Stimulated activated memory B cell treated with anti-CD40 and anti-IgM and Interleukin-4, amounts not matched to agents 10 μg/mL and 1 μg/mL and 100 μg/mL, for 72 hours (primary cell): ENCODE measurements at places on chromosomes 7 and 10.

GRCh38 chr10:104546756-104547155 is 94.3 kb upstream of the SORCS3 start:
- no peak overlapping the region for H3K4me3 ChIP-seq
- no peak for ATAC-seq
- H3K27ac ChIP-seq = no peak overlapping the region
- H3K36me3 ChIP-seq = no peaks in the 10 kb centered on the region

DNA sequence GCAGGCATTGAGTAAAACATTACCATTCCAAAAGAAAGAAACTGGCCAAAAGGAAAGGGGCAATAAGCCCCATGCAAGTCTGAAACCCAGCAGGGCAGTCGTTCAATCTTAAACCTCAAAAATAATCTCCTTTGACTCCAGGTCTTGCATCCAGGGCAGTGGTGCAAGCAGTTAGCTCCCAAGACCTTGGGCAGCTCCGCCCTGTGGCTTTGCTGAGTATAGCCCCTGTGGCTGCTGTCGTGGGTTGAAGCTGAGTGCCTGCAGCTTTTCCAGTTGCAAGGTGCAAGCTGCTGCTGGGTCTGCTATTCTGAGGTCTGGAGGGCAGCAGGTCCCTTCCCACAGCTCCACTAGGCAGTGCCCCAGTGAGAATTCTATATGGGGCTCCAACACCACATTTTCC is 580.1 kb upstream of the AUTS2 start:
- no peaks in the 10 kb centered on the region for H3K4me1 ChIP-seq
- no peak overlapping the region for H3K27ac ChIP-seq
- no peaks in the 10 kb centered on the region for H3K36me3 ChIP-seq
- no peak for ATAC-seq
- no peaks in the 10 kb centered on the region for H3K27me3 ChIP-seq

GRCh38 chr7:79282070-79282694 is 171.3 kb downstream of the MAGI2 start:
- no peak overlapping the region for H3K27ac ChIP-seq
- no peaks in the 10 kb centered on the region for H3K4me1 ChIP-seq
- ATAC-seq = no peak
- H3K27me3 ChIP-seq = no peaks in the 10 kb centered on the region
- H3K36me3 ChIP-seq = no peaks in the 10 kb centered on the region
- no peak overlapping the region for H3K4me3 ChIP-seq

GRCh38 chr10:72616716-72617115 is 9.2 kb downstream of the MICU1 start:
- H3K4me3 ChIP-seq = no peak overlapping the region
- peaks cover 28% of the 10 kb centered on the region for H3K36me3 ChIP-seq
- ATAC-seq = no peak

- ATAC-seq = no peak
- no peak overlapping the region for H3K27ac ChIP-seq
- H3K4me1 ChIP-seq = no peaks in the 10 kb centered on the region
- H3K27me3 ChIP-seq = no peaks in the 10 kb centered on the region
- H3K4me3 ChIP-seq = no peak overlapping the region
Observed at GRCh38 chr7:15168489-15168888, 265.9 kb upstream of the DGKB start.

GRCh38 chr7:149716932-149717307 is 56.5 kb downstream of the ZNF467 start:
- no peaks in the 10 kb centered on the region for H3K27me3 ChIP-seq
- no peak overlapping the region for H3K27ac ChIP-seq
- peaks cover 20% of the 10 kb centered on the region for H3K36me3 ChIP-seq
- H3K4me3 ChIP-seq = no peak overlapping the region

DNA sequence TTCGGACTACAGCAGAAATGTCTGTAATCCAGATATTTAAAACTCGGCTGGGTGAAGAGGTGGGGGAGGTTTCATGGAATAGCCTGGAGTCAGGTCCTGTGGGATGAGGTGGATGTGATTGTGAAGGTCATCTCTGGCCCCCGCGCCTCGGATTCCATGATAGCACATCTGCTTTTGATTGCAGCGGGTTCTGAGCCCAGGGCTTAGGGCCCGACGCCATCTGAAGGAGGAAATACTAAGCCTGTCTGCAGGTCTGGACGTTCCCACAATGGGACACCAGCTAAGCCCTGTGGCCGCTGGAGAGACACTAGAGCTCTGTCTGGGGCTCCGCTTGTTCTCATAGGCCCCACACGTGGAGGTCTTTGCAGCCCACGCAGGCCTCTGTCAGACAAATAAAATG is 328.7 kb downstream of the CXCL12 start:
- no peak overlapping the region for H3K27ac ChIP-seq
- H3K36me3 ChIP-seq = no peaks in the 10 kb centered on the region
- no peaks in the 10 kb centered on the region for H3K4me1 ChIP-seq
- no peak overlapping the region for H3K4me3 ChIP-seq
- ATAC-seq = no peak

GRCh38 chr10:97974526-97975525 is 55.6 kb downstream of the CRTAC1 start:
- H3K27me3 ChIP-seq = peaks cover 75% of the 10 kb centered on the region
- no peak overlapping the region for H3K4me3 ChIP-seq
- no peak for ATAC-seq
- no peak overlapping the region for H3K27ac ChIP-seq
- no peaks in the 10 kb centered on the region for H3K36me3 ChIP-seq

DNA sequence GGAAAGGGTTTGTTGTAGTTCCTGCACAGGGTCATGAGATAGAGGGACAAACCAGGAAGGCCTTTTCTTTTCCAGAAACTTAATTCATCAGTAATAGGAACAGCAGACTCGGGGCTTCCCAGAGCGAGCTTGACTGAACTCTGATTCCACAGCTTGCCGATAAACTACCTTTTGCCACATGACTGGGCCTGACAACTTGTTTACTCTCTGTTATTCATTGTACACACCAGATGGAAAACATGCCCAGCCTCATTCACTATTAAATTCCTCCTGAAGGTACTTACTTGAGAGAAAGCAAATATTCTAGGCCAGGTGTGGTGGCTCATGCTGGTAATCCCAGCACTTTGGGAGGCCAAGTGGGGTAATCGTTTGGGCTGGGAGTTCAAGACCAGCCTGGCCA is 77.1 kb upstream of the FGFR2 start:
- H3K4me3 ChIP-seq = no peak overlapping the region
- H3K27me3 ChIP-seq = peaks cover 14% of the 10 kb centered on the region
- no peak overlapping the region for H3K27ac ChIP-seq
- no peak for ATAC-seq
- H3K4me1 ChIP-seq = no peaks in the 10 kb centered on the region

DNA sequence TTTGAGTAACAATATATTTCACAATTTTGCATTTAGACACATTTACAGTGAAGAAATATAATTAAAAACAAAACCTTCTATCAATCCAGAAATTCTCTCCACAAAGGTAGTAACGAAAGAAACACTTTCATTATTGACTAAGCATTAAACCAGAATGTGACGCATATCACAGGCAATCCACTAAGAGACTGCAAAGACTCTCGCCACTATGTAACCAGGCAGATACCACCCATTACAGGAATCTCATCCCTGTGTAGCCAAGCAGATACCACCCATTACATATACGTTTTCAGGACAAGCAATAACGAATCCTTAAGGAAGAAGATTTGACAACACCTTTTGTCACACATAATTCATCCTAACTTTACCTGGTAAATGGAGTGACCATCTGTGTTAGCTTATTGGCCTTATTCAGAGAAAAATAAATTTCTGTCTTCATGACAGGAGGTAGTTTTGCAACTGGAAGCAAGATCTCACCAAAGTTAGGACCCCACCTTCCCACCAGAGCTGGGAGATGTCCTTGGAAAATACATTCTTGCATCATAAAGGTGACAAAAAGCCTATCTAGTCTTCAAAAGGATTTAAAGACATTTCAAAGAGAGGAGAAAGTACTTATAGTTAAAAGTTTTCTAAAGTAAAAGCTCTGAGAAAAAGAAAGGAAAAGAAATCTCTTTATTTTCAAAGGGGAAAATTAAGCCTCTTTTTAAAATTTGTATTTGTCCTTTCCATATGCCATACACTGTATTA is 30.8 kb downstream of the LRRC17 start:
- no peak overlapping the region for H3K27ac ChIP-seq
- no peak for ATAC-seq
- no peaks in the 10 kb centered on the region for H3K36me3 ChIP-seq
- H3K27me3 ChIP-seq = no peaks in the 10 kb centered on the region

DNA sequence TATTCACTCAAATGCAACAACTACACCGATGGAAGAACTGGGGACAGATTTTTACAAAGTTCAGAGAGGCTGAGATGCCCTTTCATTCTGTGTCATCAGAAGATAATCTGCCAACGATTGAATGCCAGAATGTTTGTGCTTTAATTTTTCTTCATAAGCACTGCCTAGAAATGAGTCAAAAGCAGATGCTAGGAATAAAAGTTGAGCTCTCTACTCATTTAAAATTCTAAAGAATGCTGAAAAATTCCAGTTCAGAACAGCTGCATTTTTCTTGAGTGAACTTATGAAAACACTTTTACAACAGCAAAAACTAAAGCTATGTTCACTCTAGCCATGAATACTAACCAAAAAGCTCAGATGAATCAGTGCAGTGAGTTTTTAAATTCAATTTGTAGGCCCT is 22.3 kb upstream of the FAM133B start:
- H3K36me3 ChIP-seq = peaks cover 16% of the 10 kb centered on the region
- no peak for ATAC-seq
- H3K27me3 ChIP-seq = no peaks in the 10 kb centered on the region
- H3K27ac ChIP-seq = no peak overlapping the region
- no peaks in the 10 kb centered on the region for H3K4me1 ChIP-seq

DNA sequence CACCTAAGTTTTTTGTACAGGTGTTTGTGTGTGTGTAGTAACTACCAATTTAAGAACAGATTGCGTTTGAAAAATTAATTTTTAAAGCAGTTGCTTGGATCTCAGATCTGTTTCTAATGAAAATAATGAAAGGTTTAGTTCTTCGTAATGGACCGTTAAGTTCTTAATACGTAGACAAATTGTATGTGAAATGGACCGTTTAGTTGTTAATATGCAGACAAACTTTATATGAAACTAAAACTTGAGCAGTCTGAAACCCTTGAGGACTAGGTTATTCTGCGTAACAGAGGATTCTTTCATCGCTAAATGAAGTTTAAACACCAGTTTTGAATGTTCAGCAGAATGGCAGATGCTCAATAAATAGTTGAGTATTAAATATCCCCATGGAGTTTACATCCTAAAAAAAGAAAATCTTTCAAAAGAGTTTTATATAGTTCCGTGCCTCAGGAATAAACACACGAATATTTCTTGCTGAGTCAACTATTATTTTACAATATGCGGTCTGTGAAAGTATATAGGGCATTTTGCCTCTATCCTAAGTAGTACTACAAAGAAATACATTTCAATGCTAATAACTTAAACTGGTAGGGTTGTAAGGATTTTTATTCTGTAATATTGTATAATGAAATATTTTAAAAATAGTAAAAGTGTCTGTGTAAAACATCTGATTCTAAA is 1.2 kb downstream of the DBF4 start:
- ATAC-seq = no peak
- peaks cover 27% of the 10 kb centered on the region for H3K36me3 ChIP-seq
- H3K4me3 ChIP-seq = peak overlapping the region; percentile 99

DNA sequence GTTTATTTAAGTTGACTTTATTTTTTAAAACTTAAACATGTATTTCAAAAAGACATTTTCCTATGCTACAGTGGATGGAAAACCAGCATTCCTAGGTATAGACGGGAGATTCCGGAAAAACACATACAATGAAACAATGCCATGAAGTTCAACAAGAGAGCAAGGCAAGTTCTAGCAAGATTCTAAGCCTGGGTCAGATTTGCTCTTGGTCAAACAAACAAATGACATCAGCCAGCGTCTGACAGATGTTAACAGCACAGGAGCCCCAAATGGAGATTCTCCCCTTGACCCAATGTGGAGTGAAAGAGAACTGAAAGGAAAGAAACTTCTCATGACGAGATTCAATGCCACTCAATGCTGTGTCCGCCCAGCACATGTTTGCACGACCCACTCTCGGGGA is 149.9 kb downstream of the NEURL1 start:
- no peak overlapping the region for H3K4me3 ChIP-seq
- H3K27me3 ChIP-seq = no peaks in the 10 kb centered on the region

- H3K27me3 ChIP-seq = no peaks in the 10 kb centered on the region
- H3K27ac ChIP-seq = peak overlapping the region; percentile 87
- H3K36me3 ChIP-seq = peaks cover 18% of the 10 kb centered on the region
- H3K4me1 ChIP-seq = peaks cover 61% of the 10 kb centered on the region
- ATAC-seq = no peak
Observed at GRCh38 chr10:73999703-74000102, 1.8 kb downstream of the VCL start.

- peaks cover 2% of the 10 kb centered on the region for H3K4me1 ChIP-seq
- H3K27me3 ChIP-seq = no peaks in the 10 kb centered on the region
- no peak overlapping the region for H3K27ac ChIP-seq
- no peak overlapping the region for H3K4me3 ChIP-seq
- H3K36me3 ChIP-seq = no peaks in the 10 kb centered on the region
Observed at GRCh38 chr7:20513341-20513740, 102.1 kb upstream of the ABCB5 start.

GRCh38 chr7:17940951-17941431 is 697 bp upstream of the SNX13 start:
- peak overlapping the region; percentile 97 for H3K27ac ChIP-seq
- peaks cover 6% of the 10 kb centered on the region for H3K36me3 ChIP-seq
- no peaks in the 10 kb centered on the region for H3K27me3 ChIP-seq
- ATAC-seq = no peak
- H3K4me3 ChIP-seq = peak overlapping the region; percentile 100

- H3K36me3 ChIP-seq = no peaks in the 10 kb centered on the region
- H3K27ac ChIP-seq = no peak overlapping the region
- peaks cover 5% of the 10 kb centered on the region for H3K27me3 ChIP-seq
Observed at GRCh38 chr7:96034940-96035727, 262.8 kb downstream of the DYNC1I1 start.

DNA sequence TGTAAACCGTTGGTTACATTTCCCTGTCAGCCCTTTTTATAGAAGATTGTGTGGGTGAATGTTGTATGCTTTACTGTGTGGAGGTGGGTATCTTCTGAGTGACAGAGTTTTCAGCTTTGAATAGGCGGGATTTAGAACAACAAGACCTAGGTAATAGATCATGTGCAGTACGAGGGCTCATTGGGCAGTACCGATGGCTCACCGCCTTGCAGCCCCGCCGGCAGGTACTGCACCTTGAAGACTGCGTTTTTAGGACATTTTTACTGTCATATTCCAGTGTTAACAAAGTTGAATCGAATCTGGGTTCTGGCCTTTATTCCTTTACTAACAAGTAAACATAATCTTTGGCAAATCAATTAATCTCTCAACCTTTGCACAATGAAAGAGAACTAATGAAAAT is 55.9 kb upstream of the NCF1 start:
- no peak for ATAC-seq
- H3K4me1 ChIP-seq = no peaks in the 10 kb centered on the region
- H3K4me3 ChIP-seq = no peak overlapping the region
- H3K36me3 ChIP-seq = peaks cover 37% of the 10 kb centered on the region
- H3K27me3 ChIP-seq = no peaks in the 10 kb centered on the region
- H3K27ac ChIP-seq = no peak overlapping the region

GRCh38 chr7:107609811-107610261 is 29.8 kb downstream of the BCAP29 start:
- no peak for ATAC-seq
- H3K36me3 ChIP-seq = peaks cover 27% of the 10 kb centered on the region
- no peak overlapping the region for H3K4me3 ChIP-seq
- H3K4me1 ChIP-seq = no peaks in the 10 kb centered on the region

GRCh38 chr10:100168313-100168643 is 17.6 kb downstream of the ERLIN1 start:
- peaks cover 11% of the 10 kb centered on the region for H3K4me1 ChIP-seq
- H3K36me3 ChIP-seq = peaks cover 44% of the 10 kb centered on the region
- ATAC-seq = no peak
- H3K4me3 ChIP-seq = no peak overlapping the region
- H3K27me3 ChIP-seq = no peaks in the 10 kb centered on the region
- H3K27ac ChIP-seq = no peak overlapping the region

- H3K27ac ChIP-seq = no peak overlapping the region
- peaks cover 11% of the 10 kb centered on the region for H3K27me3 ChIP-seq
- no peak for ATAC-seq
Observed at GRCh38 chr10:1229116-1229515, 172.9 kb downstream of the WDR37 start.
